H54 (cell line): ENCODE measurements at places on chromosomes 11 and 22.
A peak's percentile ranks its signal among the peaks of the same experiment; 100 is the strongest.

DNA sequence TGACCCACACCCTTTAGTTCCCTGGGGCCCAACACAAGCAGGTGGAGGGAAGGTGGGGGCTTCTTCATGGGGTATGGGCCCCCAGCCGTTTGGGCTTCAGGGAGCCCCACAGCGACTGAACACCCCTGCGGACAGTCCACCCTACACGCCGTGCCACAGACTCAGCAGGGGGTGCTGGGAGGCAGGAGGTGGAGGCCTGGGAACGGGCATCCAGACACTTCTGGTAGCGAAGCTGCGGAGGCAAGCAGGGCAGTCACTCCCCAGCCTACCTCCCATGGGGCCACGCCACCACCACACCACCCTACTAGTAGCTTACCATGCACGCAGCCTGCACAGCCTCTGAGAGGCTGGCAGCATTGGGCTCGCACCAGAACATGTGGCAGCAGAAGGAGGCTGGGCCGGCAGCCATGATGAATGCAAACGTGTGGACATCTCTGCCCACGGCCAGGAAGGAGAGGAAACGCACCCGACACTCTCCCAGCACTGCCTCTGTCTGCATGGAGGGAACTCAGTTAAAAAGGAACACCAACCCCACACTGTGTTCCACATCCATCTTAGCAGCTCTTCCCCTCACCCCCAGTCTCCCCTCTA lies 5.3 kb downstream of the SMPD1 start:
- DNase-seq = no peak

DNA sequence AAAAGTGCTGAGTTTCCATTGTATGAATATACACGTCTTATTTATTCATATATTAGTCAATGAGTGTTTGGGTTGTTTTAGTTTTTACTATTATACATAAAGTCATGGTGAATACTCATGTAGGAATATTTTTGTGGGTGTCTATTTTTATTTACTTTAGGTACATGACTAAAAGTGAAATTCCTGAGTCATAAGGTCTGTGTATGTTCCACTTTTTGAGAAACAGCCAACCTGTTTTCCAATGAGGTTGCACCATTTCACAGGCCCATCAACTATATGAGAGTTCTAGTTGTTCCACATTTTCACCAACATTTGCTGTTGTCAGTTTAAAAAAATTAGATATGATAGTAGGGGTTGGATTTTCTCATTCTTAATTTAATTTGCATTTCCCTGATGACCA lies 6.6 kb upstream of the OR6X1 start:
- no peak for DNase-seq

DNA sequence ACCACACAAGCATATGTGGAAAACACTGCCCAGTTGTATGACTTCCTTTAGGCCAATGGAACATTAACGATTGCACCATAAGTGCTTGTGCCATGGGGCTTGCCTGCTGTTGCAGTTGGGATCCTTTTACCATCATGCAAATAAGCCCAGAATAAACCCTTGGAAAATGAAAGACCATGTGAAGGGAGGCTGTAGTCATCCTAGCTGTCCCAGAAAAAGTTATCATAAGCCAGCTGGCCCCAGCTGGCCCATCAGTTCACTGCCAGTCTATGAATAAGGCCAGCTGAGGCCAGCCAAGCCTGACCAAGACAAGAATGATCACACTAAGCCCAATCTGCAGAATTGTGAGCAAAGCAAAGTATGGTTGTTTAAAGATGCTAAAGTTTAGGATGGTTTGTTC lies 253.9 kb upstream of the ARHGAP20 start:
- no peak for DNase-seq

- DNase-seq = no peak
Observed at GRCh38 chr11:121268581-121268980, 24.0 kb upstream of the SC5D start.

DNA sequence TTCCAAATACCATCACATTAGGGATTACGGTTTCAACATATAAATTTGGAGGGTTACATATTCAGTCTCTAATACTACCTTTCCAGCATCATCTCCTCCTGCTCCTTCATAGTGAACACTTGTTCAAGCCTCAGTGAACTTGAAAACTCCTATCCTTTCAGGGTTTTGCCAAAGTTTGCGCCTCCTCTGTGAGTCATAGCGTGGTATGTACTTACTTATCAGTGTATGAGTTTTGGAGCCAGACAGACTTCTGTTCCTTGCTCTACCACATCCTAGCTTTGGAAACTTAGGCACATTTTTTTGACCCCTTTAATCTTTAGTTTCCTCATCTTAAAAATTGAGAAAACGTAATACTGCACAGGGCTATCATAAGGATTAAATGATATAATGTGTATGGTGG lies 160.1 kb upstream of the ZC3H12C start:
- DNase-seq = no peak

GRCh38 chr22:49244466-49245420 lies 582.9 kb downstream of the BRD1 start:
- no peak for DNase-seq

- peak; percentile 37 for DNase-seq
Observed at GRCh38 chr11:118438314-118438931, 2.1 kb downstream of the KMT2A start.
